ENCODE measurements at places on chromosomes 5 and 9.

DNA sequence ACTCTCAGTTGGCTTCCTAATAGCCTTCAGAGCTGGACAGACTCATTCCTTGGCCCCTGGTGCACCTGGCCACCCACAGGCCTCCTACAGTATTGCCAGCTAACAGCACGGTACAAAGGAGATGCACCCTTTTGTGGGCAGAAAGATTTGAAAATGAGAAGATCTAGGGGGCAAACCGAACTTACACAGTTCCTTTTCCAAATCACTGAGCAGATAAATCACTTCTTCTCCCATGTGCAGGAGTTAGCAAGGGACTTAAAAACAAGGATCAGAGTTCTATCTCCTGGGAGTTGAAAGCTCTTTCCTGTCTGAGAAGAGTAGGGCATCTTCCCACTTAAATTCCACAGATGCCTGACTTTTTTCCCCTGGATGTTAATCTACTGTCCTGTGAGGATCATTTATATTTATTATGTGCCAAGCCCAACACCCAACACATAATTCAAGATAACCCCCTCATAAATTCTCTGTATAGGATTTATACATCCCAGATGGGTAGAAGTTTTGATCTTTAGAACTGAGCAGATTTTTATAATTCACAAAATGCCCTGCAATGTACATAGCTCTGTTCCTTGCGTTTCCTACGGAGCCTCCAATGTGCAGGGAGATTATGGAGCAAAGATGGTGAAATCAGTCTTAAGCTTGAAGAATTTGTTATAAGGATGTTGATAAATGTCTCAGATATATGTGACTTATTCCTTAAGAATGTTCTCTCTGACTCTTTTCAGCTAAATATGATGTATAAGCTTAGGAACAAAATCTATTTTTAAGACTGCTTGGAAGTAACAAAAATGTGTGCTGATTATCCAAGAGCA lies 207.2 kb upstream of the DAPK1 start:
- DNase-seq, result no peak

GRCh38 chr5:180591311-180591887 lies at the start of gene SCGB3A1:
Gene SCGB3A1, minus strand, starts transcription at chr5:180591499. Its CDS starts 37 bp downstream, at chr5:180591462.
- no peak for DNase-seq

DNA sequence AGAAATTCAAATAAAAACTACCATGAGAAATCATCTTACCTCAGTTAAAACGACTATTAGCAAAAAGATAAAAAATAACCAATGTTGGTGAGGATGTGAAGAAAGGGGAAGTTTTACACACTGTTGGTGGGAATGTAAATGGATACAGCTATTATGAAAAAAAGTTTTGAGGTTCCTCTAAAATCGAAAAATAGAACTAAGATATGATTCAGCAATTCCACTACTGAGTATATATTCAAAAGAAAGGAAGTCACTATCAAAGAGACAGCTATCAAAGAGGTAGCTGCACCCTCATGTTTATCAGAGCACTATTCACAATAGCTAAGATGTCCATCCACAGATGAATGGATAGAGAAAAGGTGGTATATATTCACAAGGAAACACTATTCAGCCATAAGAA lies 1888.4 kb downstream of the MAT2B start:
- no peak for DNase-seq

DNA sequence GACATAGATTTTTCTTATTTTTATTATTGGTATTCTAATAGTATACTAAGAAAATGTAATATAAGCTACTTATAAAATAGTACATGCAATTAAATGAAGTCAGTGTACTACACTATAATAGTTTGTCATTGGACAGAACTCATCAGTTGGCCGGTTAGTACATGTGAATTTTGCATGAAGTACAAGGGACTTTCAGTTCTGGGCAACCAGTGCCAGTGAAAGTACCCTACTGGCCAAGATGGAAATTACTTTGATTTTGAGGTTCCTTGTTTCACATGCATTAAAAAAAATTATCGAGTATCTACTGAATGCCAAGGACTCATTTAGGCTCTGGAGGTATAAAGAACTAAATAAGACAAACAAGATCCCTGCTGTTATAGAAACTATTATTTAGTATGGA lies 213.4 kb upstream of the ELL2 start:
- no peak for DNase-seq

- no peak for DNase-seq
Observed at GRCh38 chr9:113609562-113610318, 146.2 kb downstream of the RGS3 start.

DNA sequence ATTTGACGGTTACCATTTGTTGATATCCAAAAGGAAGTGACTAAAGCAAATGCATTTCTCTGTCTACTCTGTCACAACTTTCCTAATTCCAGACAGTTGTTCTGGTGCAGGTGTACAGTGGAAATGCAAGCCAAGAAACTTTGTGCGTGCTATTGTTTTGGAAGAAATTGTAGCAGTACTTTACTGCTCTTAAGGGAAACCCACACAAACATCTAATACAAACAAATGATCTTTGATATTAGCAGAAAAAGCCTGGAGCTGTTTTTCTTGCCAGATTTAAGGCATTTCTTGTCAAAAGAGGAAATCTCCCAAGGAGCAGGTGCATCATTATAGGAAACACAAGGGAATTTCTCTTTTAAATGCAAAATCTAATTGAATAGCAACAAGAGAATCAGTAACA lies 2.0 kb downstream of the SNCAIP start:
- no peak for DNase-seq

GRCh38 chr5:84685121-84685894 lies 300.6 kb upstream of the EDIL3 start:
- DNase-seq, result no peak

GRCh38 chr5:93044859-93045666 lies 536.0 kb downstream of the NR2F1-AS1 start:
- DNase-seq, result no peak
